Activated T-helper 2 cell treated with anti-CD3 and anti-CD28 coated beads, Interferon-gamma antibody, Interleukin-2, Interleukin-4, amounts not matched to agents 10 μg/mL and 5 μg/mL and 100 μg/mL, durations not matched to agents 14 hours and 24 hours and 36 hours (primary cell): ENCODE measurements at places on chromosomes 5 and 9. TPM values are rescaled to one million over a fixed set of nuclear protein-coding genes. Genes with fewer than 3 reads are reported as not detected.

DNA sequence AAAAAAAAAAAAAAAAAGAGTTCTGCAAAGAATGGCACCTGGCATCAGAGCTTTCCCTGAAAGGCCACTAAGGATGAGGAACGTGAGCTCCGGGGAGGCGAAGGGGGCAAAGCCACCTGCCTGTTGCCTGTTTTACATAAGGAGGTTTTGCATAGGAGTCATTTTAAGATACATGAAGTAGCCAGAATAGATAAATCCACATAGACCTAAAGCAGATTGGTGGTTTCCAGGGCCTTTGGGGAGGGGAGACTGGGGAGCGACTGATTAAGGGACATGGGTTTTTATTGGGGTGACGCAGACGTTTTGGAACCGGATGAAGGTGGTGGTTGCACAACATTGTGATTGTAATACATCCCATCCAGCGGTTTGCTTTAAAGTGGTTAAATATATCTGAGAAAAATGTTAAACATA lies 7.1 kb downstream of the NEK6 start:
- DNase-seq: no peak

GRCh38 chr5:143318270-143318669 lies 85.2 kb downstream of the NR3C1 start:
- no peak for DNase-seq

The FRMPD1 gene
- total RNA-seq: not detected in 2 replicates

- no peak for DNase-seq
These were observed 1655.8 kb downstream of the MAT2B start for GRCh38 chr5:165161204-165161603.
